ENCODE measurements at places on chromosomes 3 and 15.

DNA sequence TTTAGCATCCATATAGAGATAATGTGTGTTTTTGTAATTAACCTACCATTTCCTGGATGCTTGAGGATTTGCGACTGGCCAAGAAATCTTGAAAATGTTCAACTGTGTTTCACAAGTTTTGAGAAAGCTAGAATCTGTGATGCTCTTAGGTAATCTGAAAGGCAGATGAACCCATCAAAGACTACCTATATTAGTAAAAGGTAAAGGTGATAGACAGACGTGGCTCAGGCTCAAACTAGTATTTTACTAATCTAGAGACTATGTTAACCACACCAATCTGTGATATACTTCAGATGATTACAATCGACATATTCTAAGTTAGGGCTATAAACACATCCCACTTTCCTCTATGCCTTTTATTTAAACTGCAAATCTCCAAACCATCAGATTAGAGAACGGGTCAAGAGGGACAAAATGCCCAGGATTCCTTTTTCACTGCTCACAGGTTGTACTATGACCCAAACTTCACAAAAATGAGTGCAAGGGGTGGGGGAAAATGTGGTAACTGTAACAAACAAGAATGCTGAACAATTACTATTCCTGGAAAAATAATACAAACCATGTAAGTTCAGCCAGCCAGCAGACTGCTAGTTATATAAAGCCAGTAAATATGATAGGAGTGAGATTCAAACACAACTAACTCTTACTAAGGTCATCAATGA is 295.1 kb downstream of the FOXP1 start:
- H3K27ac ChIP-seq: no peak overlapping the region
- H3K27me3 ChIP-seq: no peaks in the 10 kb centered on the region
- H3K4me1 ChIP-seq: no peaks in the 10 kb centered on the region
- no peak for DNase-seq
- H3K4me3 ChIP-seq: no peak overlapping the region

DNA sequence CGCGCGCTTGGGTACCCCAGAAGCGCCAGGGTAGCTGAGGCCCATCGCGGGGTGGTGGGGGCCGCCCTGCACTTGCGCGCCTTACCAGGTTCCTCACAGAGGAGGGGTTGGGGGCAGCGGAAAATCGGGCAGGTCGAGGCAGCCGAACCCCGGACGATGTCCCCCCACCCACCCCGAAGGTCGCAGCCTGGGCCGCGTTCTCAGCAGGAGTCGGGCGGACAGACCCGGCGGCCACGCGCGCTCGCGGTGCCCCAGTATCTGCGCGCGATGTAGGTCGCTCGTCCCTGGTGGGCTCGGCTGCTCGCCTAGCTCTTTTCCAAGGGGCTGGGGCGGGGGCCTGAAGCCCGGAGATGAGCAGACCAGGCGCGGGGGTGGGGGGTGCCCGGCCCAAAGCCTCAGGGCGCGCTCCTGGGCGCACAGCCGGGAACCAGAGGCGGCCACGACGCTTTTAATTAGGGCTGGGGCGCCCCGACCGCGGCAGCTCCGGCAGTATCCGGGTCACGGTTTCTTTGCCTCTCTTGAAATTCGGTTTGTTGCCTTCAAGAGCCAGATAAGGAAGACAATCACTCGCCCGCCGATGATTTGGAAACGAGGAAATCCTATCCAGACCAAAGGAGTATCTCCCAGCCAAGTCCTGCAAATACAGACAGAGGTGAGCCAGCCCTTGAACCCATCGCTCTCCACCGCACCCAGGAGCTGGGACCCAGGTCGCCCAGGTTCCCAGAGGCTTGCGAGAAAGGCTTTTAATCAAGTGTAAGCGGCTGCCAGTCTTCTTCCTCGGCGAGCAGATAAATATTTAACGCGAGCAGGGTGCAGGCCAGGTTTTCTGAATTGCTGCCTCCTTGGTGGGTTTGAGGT is 4.6 kb downstream of the SKOR1 start:
- DNase-seq: no peak
- H3K4me1 ChIP-seq: no peaks in the 10 kb centered on the region
- no peak overlapping the region for H3K27ac ChIP-seq

- H3K4me3 ChIP-seq: no peak overlapping the region
- H3K27me3 ChIP-seq: no peaks in the 10 kb centered on the region
- H3K36me3 ChIP-seq: no peaks in the 10 kb centered on the region
- no peak overlapping the region for H3K27ac ChIP-seq
- H3K4me1 ChIP-seq: no peaks in the 10 kb centered on the region
Observed at GRCh38 chr15:69016021-69016595, 1.6 kb downstream of the NOX5 start.

GRCh38 chr15:89851673-89852341 is 37.2 kb upstream of the ANPEP start:
- no peak overlapping the region for H3K4me3 ChIP-seq
- no peak overlapping the region for H3K27ac ChIP-seq
- DNase-seq: no peak
- peaks cover 15% of the 10 kb centered on the region for H3K36me3 ChIP-seq
- no peaks in the 10 kb centered on the region for H3K27me3 ChIP-seq

- H3K36me3 ChIP-seq: no peaks in the 10 kb centered on the region
- no peak overlapping the region for H3K27ac ChIP-seq
- no peak overlapping the region for H3K4me3 ChIP-seq
- no peaks in the 10 kb centered on the region for H3K27me3 ChIP-seq
- H3K4me1 ChIP-seq: no peaks in the 10 kb centered on the region
Observed at GRCh38 chr15:63020128-63020527, 22.4 kb upstream of the TPM1 start.

- no peaks in the 10 kb centered on the region for H3K36me3 ChIP-seq
- no peak overlapping the region for H3K4me3 ChIP-seq
- no peak for DNase-seq
- peaks cover 28% of the 10 kb centered on the region for H3K4me1 ChIP-seq
Observed at GRCh38 chr3:171307046-171307585, 153.1 kb downstream of the TNIK start.

DNA sequence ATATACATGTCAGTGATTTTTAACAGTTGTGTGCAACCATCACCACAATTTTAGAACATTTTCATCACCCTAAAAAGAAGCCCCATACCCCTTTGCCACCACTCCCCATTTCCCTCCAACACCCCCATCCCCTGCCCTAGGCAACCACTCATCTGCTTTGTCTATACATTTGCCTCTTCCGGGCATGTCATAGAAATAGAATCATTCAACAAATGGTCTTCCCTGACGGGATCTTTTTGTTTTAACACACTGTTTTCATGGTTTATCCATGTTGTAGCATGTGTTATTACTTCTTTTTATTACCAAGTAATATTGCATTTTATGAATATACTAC is 4.0 kb downstream of the VILL start:
- DNase-seq: no peak
- H3K36me3 ChIP-seq: peaks cover 42% of the 10 kb centered on the region
- peak overlapping the region; percentile 92 for H3K27ac ChIP-seq
- no peaks in the 10 kb centered on the region for H3K27me3 ChIP-seq
- peak overlapping the region; percentile 75 for H3K4me3 ChIP-seq

DNA sequence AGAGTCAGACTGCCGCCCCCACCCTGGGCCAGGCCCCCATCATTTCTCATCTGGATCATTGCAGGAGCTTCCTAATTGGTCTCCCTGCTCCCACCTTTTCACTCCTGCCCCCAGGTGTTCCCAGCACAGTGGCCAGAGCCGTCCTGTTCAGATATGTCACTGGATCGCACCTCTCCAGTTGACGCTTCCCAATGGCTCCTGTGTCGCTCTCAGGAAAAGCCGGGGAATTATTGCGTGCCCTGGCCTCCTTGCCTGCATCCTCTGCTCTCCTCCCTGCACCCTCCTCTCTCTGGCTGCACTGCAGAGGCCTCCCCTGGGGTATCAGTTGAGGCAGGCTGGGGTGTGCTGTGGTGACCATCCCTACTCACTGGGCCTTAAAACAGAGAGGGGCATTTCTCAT is 25.5 kb upstream of the CYP11A1 start:
- no peak for DNase-seq
- no peaks in the 10 kb centered on the region for H3K36me3 ChIP-seq
- H3K4me1 ChIP-seq: peaks cover 22% of the 10 kb centered on the region
- H3K27me3 ChIP-seq: no peaks in the 10 kb centered on the region
- H3K27ac ChIP-seq: no peak overlapping the region

DNA sequence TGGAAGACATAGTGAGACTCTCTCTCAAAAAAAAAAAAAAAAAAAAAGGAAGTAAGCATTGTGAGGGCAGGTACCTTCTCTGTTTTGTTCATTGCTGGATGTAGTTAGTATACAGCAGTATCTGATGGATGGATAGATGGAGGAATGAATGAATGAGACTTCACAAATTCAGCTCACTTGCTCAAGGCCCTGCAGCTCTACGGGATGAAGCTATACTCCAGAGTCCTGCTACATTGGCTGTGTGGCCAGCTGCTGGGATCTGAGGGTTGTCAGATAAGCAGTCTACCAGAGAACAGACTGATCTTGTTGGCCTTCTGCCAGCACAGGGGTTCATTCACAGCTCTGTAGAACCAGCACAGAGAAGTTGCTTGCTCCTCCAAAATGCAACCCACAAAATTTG is 35.0 kb downstream of the MLH1 start:
- no peaks in the 10 kb centered on the region for H3K4me1 ChIP-seq
- no peak overlapping the region for H3K4me3 ChIP-seq
- DNase-seq: no peak
- no peaks in the 10 kb centered on the region for H3K27me3 ChIP-seq

- H3K4me1 ChIP-seq: no peaks in the 10 kb centered on the region
- no peak overlapping the region for H3K27ac ChIP-seq
- no peak overlapping the region for H3K4me3 ChIP-seq
- H3K36me3 ChIP-seq: no peaks in the 10 kb centered on the region
- no peak for DNase-seq
- H3K27me3 ChIP-seq: no peaks in the 10 kb centered on the region
Observed at GRCh38 chr3:64229903-64230302, 4.6 kb upstream of the PRICKLE2 start.

DNA sequence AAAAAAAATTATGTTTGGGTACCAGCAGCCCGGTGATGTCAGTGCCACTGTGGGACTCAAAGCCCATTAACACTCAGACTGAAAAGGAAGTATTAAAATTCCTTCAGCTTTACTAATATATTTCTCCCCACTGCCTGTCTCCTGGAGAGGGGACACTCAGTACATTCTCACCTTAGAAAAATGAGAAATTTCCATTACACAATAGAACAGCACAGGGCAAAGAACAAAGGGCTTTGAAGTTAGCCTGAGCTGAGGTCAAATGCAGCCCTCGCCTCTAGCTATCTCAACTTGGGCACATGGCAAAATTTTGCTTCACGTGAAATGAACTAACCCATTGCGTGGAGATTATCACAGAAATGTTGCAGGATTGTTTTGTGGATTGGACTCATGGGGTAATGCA is 80.8 kb downstream of the RARB start:
- no peaks in the 10 kb centered on the region for H3K4me1 ChIP-seq
- DNase-seq: no peak
- H3K27ac ChIP-seq: no peak overlapping the region

DNA sequence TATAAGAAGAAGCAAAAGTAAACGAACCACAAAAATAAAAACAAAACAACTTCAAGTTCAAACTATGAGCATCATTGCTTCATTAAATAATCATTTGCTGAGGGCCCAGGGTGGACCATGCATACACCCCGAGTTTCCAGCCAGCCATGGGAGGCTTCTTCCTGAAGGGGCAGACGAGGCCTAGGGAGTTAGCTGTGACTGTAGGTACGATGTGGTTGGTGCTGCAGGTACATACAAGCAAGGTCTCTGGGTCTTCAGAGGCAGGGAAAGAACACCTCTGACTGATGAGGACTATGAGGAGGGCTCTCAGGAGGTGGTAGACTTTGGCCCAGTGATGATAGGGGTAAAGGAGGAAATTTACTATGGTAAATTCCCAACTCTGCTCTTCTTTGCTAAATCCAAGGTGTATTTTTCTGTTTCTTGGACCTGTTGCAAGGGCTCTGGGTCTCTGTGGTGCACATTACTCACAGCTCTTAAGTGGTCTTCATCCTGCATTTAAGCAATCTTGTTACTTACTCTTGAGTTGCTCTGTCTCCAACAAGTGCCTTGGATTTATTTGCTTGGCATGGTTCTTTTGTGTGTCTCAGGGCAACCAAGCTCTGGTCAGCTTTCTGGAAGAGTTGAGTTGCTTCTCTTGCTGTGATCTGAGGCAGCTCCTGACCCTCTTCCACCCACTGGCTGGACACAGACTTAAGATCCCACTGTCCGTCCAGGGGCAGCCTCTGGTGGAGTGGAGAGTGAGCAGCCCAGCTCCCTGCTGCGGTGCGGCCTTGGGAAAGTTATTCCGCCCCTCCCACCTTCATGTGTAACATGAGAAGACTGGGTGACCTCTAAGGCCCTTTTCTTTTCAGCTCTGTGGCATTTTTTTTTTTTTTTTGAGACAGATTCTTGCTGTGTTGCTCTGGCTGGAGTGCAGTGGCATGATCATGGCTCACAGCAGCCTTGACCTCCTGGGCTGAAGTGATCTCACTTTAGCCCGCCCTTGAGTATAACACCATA is 56.1 kb upstream of the KIF23 start:
- no peaks in the 10 kb centered on the region for H3K4me1 ChIP-seq
- no peak overlapping the region for H3K27ac ChIP-seq
- no peaks in the 10 kb centered on the region for H3K36me3 ChIP-seq
- no peak for DNase-seq
- H3K4me3 ChIP-seq: no peak overlapping the region
- H3K27me3 ChIP-seq: no peaks in the 10 kb centered on the region

DNA sequence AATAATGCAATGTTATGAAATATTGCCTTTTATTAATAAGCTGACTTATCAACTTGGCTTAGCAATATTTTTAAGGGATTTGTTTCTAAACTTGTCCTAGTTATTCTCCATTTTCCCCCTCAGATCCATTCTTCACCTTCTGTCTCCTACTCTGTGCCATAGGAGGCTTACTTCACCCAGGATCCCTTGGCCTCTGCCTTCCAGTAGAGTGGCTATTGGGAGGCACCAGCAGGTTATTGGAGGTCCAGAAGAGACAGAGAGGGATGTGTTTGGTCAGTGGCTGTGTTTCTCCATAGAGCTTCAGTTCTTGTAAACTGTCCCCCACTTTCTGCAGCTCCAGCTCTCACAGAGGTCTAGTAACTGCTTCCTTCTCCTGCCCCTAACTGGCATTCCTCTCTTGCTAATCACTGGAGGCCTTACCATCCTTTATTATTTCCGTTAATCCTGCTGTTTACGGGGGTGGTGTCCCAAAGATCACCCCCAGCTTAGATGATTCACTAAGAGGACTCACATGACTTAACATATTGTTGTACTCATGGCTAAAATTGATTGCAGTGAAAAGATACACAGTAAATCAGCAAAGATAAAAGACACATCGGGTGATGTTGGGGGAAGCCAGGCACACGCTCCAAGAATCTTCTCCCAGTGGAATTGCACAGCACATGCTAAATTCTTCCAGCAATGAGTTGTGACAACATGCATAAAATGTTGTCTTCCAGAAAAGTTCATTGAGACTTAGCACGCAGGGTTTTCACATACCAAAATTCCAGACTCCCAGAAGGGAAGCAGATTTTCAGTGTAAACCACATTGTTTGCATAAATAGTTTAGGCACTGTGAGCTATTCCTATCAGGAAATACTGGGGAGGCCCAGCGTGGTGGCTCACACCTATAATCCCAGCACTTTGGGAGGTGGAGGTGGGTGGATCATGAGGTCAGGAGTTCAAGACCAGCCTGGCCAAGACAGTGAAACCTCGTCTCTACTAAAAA is 67.5 kb downstream of the RPL22L1 start:
- H3K36me3 ChIP-seq: no peaks in the 10 kb centered on the region
- no peak for DNase-seq
- no peak overlapping the region for H3K27ac ChIP-seq
- no peak overlapping the region for H3K4me3 ChIP-seq

Measured in DND-41 (cell line).